ENCODE measurements at places on chromosomes 1 and 21. TPM values are rescaled to one million over a fixed set of nuclear protein-coding genes. Genes with fewer than 3 reads are reported as not detected.

Gene PLEKHG5
- 63.8 TPM for total RNA-seq

Gene S100B
- total RNA-seq: 19.3 TPM

Gene ACTN2
- total RNA-seq: not detected

Gene TEX38
- not detected for total RNA-seq

Gene LRRC53
- total RNA-seq: not detected

Gene OR2W3
- 5.2 TPM for total RNA-seq

GRCh38 chr21:15748586-15748985 is 18.8 kb downstream of the USP25 start:
- no peak for DNase-seq

GRCh38 chr1:84037758-84038611 is 39.1 kb upstream of the TTLL7 start:
- DNase-seq: no peak

DNA sequence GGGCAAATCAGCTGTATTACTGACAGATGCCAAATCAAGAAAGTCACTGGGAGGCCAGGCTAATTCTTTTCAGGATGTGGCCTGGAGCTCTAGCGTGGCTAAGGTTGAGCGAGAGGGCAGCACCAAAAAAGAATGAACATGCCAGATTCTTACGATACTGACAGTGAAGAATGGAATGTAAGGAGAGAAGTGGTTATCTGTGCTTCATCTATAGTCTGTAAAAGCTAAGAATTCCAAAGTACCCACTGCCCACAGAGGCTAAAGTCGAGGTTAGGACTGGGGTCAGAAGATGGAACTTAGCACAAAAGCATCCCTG is 32.7 kb downstream of the TFAP2E start:
- no peak for DNase-seq

- DNase-seq: no peak
Observed at GRCh38 chr1:197526736-197527371, 248.4 kb downstream of the DENND1B start.

- no peak for DNase-seq
Observed at GRCh38 chr1:37605061-37605650, 9.4 kb upstream of the GNL2 start.

DNA sequence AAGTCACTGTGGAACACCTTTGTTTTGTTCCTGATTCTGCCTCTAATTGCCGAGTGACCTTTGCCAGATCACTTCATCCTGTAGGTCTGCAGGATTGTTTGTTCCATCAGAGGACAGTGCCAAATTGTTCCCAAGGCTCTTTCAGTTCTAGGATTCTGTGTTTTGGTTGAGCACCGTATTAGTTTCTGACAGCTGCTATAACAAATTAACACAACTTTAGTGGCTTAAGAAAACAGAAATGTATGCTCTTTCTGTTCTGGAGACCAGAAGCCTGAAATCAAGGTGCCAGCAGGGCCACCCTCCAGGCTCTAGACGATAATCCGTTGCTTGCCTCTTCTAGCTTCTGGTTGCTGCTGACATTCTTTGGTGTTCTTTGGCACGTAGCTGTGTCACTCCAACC is 3.4 kb upstream of the PIGR start:
- no peak for DNase-seq

GRCh38 chr1:169784102-169784501 is 10.6 kb downstream of the METTL18 start:
- no peak for DNase-seq

GRCh38 chr1:51237351-51238033 is 1.4 kb downstream of the RNF11 start:
- no peak for DNase-seq

Measured in spleen (tissue), 13 donors.